ENCODE measurements at places on chromosomes 3 and 15.

- DNase-seq, result no peak
These were observed 23.7 kb downstream of the FILIP1L start for GRCh38 chr3:100090669-100091005.

- no peak for DNase-seq
These were observed 40.4 kb downstream of the DNAJB8 start for GRCh38 chr3:128426128-128426921.

DNA sequence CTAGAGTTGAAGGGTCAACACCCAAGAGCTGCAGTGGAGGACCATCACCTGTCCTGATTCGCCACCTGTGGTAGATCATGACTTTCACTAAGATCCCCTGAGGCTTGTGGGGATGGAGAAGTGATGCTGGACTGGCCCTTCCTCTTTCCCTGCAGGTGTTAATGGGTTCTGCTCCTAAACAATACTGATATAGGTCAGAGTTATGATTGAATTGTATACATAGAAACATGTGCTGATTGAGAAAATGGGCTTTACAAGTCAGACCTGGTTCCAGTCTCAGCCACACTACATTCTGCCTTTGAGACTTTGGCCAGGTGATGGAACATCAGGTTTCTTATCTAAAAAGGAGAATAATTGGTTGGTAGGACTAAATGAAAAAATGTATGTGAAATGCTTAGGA, 418.9 kb upstream of the TPRG1 start:
- DNase-seq, result no peak

- DNase-seq, result no peak
These were observed 25.0 kb downstream of the CTNNB1 start for GRCh38 chr3:41224120-41224806.

DNA sequence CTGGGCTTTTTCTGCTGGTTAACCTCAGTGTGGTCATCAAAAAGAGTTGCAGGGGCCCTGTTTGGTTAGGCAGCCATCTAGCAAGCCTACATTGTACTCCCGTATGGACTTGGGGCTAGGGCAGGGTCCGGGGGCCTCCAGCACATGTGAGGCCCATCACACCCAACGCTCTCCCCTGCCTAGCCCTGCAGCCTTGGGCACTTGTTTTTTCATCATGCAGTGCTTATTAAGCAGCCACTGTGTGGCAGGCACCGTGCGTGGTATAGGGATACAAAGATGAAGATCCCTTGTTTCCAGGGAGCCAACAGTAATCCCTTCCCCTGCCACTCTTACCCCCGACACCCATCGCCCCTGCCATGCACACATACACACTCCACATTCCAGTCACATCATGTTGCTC, 14.2 kb downstream of the MRAS start:
- DNase-seq, result no peak

DNA sequence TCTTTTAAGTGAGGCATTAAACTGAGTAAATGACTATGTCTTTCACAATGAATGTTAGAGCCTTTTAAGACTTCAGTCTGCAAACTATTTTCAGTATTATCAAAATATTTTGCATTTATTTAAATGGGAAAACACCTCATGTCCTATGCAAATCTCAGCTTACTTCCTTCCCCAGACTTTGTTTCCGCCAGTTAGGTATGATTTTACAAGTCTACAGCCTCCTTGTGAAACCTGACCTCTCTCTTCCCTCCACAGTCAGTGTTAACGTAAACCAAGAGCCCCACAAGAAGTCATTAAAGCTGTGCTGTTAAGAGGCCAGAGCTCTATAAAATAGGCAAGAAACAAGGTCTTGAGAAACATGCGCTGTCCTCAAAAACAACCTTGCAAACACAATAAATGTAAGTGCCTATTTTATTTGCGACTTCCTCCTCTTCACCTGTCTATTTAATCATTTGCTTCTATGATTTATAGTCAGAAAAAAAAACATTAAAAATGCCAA, 48.3 kb downstream of the PRTG start:
- no peak for DNase-seq

- DNase-seq, result no peak
These were observed 99.4 kb downstream of the SH3GL3 start for GRCh38 chr15:83546512-83546888.

- DNase-seq, result no peak
These were observed 9.9 kb downstream of the LOXL1 start for GRCh38 chr15:73936181-73936580.

DNA sequence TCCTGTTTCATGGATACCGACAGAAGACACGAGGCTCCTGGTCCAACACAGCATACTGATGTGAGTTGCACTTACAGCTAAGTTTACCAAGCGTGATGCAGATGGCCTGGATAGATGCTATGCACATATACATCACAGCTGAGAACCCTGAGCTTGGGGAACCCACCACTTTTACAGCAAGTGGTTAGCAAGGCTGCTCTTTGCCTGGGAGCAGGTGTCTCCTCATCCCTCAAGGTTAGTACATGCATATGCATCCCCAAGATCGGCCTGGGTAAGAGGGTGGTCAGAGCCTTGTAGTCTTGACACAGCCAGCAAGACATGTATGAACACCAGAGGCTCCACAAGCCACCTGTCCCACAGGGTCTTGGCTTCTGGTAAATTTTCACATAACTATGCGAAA, 28.3 kb downstream of the LRRC2 start:
- DNase-seq, result no peak

- DNase-seq, result no peak
These were observed 386.9 kb downstream of the PDCD6IP start for GRCh38 chr3:34185301-34185700.

- DNase-seq, result no peak
These were observed 298.1 kb downstream of the ADAMTS17 start for GRCh38 chr15:100043692-100044091.

DNA sequence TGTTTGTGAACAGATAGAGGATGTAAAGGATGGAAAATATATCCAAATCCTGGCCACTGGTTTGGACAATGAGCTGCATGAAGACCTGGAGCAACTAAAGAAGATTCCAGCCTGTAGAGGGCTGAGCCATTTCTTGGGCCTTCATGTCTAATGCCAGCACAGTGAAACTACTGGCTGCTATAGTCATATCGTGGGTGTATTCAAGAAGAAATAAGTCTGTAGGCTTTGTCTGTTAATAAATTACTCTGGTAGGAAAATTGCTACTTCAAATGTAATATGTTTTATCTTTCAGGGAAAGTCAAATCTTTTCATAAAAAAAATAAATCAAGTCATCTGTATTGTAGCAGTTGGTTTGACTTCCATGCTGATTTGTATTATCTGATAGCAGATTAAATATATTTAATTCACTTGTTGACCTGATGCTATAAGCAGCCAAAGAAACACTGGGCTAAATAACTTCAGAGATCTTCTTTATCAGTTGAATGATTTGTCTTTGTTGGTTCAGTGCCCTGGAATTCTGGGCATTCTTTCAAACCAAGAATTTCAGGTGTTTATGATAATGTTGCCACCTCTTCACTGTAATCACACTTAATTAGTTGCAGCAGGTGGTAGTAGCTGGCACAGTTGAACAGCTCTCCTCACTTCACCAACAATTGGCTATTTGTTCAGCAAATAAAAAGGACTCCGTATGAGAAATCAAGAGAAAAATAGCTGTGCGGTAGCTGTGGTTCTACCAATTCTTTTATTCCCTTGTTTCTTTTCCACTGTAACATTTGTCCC, 1109.5 kb downstream of the NSUN3 start:
- no peak for DNase-seq

GRCh38 chr3:73203101-73203500, 141.6 kb downstream of the EBLN2 start:
- DNase-seq, result no peak

DNA sequence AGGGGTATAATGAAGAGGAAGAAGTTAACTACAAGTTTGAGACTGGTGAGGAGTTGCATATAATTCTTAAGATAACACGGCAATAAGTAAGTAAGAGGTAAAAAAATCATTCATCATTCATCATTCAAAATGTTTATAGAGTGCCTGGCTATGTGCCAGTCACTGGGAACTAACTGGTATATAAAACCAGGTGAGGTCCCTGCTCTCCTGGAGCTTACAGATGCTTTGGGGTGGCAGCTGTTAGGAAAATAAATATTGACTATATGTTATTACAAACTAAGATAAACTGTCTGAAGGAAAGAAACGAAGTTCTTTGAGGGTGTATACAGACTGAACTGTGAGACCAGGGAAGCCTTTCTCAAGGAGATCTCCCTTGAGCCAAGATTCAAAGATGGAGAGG, 2.9 kb downstream of the CASR start:
- no peak for DNase-seq

- no peak for DNase-seq
These were observed 1.2 kb downstream of the TTC23 start for GRCh38 chr15:99248000-99248715.

- no peak for DNase-seq
These were observed 34.6 kb upstream of the MUC13 start for GRCh38 chr3:124969190-124969589.

- DNase-seq, result no peak
These were observed 171.8 kb upstream of the LPP start for GRCh38 chr3:187982142-187982541.

Measured in SJSA1 (cell line).